IMR-90 (cell line): ENCODE measurements at places on chromosomes 11 and 22. TPM values are rescaled to one million over a fixed set of nuclear protein-coding genes. Genes with fewer than 3 reads are reported as not detected.

GRCh38 chr11:13899603-13900002 lies 62.9 kb upstream of the SPON1 start:
- no peaks in the 10 kb centered on the region for H3K36me3 ChIP-seq
- no peak overlapping the region for H3K27ac ChIP-seq
- no peak for DNase-seq

DNA sequence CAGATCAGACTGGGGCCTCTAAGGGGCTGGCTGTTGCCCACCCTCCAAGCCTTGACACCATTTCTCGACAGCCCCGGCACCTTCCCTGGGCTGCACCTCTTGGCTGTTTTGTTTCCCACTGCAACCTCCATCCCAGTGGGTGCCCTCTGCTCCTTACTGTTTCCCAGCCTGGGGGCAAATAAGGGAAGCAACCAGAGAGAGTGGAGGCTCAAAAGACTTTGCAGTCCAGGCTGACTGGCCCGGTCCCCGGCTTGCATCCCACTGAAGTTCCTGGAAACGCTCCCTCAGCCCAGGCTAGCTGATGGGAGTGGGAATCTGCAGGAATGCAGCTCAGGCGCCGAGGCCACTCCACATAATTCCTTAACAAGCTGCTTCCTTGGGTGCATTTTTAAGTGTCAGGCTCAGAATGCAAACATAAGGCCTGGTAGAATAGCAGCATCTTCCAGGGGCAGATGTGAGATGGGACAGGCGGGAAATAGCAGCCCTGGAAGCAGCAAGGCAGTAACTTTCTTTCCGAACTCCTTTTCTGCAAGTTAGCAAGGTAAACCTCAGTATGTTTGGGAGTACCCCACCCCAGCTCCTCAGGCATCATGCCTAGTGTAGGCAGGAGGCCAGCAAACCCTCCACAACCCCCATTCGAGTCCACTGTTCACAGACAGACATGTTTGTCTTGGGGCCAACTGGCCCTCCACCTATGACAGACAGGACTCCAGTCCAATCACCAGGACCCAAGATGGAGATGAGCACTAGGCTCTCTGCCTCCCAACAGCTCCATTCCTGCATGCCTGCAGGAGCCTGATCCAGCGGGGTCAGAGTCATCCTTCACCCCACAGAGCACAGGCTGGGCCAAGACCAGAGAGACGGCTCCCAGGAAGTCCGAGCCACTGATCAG lies 39.3 kb downstream of the RPL27A start:
- H3K4me3 ChIP-seq: no peak overlapping the region
- peak overlapping the region; percentile 99 for H3K27ac ChIP-seq
- DNase-seq: peak; percentile 56

GRCh38 chr22:33299245-33299956 lies 241.2 kb upstream of the SYN3 start:
- no peak for DNase-seq
- H3K27ac ChIP-seq: no peak overlapping the region
- H3K4me3 ChIP-seq: no peak overlapping the region
- H3K36me3 ChIP-seq: peaks cover 2% of the 10 kb centered on the region; the same call in 1 of the 2 replicates
- no peaks in the 10 kb centered on the region for H3K4me1 ChIP-seq

DNA sequence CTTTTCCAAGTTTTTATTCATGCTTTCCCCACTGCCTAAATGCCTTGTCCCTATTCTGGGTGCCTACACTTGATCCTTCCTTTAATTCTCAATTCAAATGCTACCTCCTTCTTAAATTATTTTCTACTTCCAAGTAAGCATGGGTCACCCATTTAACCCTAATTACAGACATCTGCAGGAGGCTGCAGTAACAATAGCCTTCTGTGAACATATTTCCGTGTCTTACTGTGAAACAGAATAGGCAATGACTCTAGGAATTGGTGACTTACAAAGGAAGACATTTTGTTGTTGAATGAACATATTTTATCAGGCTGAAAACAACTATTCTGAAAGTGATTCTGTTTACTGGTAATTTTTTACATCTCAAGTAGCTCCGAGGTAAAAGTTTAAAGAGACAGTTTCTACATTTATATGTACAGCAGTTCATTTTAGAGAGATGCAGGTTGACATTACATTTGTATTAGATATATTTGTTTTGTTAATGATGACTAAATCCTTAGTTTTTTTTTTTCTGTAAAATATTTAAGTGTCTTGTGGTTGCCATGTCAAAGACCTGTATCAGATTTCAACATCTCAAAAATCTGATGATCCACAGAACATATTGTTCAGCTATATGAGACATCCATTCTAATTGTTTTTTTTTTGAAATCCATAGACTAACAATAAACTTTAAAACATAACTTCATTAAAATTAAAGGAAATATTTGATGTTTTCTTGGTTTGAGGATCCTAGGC lies 316.8 kb downstream of the CASP12 start:
- no peak overlapping the region for H3K4me3 ChIP-seq
- H3K27me3 ChIP-seq: no peaks in the 10 kb centered on the region
- DNase-seq: peak; percentile 69

- no peak overlapping the region for H3K4me3 ChIP-seq
- peaks cover 14% of the 10 kb centered on the region for H3K27me3 ChIP-seq
- H3K4me1 ChIP-seq: no peaks in the 10 kb centered on the region
- no peak overlapping the region for H3K27ac ChIP-seq
- no peak for DNase-seq
- H3K36me3 ChIP-seq: no peaks in the 10 kb centered on the region
These were observed 56.1 kb downstream of the APIP start for GRCh38 chr11:34860034-34860433.

DNA sequence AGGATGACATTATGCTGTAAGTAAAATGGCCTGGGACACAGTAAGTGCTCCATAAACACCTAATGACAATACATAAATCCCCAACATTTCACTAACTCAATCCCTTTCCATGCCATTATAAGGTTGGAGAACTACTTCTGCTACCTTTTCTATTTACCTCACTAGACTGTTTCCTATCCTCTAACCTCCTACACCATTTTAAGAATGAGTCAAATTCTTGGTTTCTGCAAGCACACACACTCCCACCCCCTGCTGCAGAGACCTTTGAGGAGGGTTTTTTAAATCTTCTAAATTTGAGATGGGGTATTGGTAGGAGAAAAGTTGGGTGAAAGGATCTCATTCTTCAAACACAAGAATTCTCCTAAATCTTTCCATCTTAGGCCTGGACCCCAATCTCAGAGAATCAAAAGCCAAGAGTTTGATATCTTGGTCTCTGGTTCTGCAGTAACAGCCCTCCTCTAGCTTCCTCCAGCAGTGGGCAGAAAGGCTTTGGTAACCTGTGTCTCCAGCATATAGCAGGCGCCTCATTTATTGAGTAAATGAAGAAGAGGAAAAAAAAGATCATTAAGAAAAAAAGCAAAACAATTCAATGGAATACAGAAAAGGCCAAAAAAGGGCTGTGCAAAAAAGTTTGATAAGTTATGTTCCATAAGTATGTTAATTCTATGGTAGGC lies 42.3 kb downstream of the SYTL2 start:
- H3K27me3 ChIP-seq: no peaks in the 10 kb centered on the region
- no peak for DNase-seq
- H3K4me3 ChIP-seq: no peak overlapping the region
- no peak overlapping the region for H3K27ac ChIP-seq

- H3K27ac ChIP-seq: no peak overlapping the region
- no peak overlapping the region for H3K4me3 ChIP-seq
- no peaks in the 10 kb centered on the region for H3K36me3 ChIP-seq
These were observed 13.7 kb upstream of the NXPE2 start for GRCh38 chr11:114664641-114665040.

DNA sequence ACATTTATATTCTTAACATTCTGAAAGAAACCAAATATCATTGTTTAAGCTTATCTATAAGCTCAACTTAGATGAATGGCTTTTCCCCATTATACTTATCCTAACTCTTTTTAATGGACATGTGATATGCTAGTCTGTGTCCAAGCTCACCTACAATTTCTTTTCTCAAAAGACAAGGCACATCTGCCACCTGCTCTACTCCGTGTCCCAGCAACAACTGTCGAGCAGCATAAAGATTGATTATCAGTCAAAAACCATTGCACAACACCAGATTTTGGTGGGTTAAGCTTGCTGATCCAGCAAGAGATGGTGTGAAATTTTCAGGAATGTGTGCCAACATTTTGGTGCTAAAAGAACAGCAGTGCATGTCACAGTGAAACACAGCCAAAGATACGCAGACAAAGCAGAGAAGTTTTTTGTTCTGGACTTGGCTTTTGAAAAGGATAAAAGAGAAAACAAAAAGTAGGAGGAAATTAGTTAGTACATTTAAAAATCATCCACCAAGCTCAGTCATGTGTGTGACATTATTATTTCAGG lies 65.8 kb downstream of the DCDC1 start:
- DNase-seq: no peak
- H3K4me1 ChIP-seq: no peaks in the 10 kb centered on the region
- H3K4me3 ChIP-seq: no peak overlapping the region
- no peaks in the 10 kb centered on the region for H3K36me3 ChIP-seq
- no peaks in the 10 kb centered on the region for H3K27me3 ChIP-seq
- no peak overlapping the region for H3K27ac ChIP-seq

DNA sequence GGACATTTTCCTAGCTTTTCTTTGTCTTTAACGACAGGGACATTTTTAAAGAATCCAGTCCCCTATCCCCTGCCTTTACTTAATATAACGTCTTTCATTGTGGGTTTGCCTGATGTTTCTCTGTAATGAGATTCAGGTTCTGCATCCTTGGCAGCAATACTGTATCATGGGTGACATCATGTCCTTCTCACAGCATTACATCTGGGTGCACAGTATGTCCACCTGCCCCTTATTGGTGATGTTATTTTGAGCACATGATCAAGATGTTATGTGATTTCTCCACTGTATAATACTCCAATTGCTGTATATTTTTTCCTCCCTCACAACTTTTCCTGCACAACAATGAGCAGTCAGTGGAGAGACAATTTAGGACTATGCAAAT lies 9.7 kb upstream of the STK33 start:
- no peaks in the 10 kb centered on the region for H3K27me3 ChIP-seq
- DNase-seq: no peak
- H3K36me3 ChIP-seq: no peaks in the 10 kb centered on the region
- no peak overlapping the region for H3K27ac ChIP-seq
- H3K4me1 ChIP-seq: peaks cover 9% of the 10 kb centered on the region

GRCh38 chr11:120524536-120525085 lies 13.1 kb downstream of the GRIK4 start:
- no peak for DNase-seq
- no peaks in the 10 kb centered on the region for H3K36me3 ChIP-seq
- peaks cover 2% of the 10 kb centered on the region; the same call in 1 of the 2 replicates for H3K27me3 ChIP-seq
- H3K27ac ChIP-seq: no peak overlapping the region
- H3K4me3 ChIP-seq: no peak overlapping the region

DNA sequence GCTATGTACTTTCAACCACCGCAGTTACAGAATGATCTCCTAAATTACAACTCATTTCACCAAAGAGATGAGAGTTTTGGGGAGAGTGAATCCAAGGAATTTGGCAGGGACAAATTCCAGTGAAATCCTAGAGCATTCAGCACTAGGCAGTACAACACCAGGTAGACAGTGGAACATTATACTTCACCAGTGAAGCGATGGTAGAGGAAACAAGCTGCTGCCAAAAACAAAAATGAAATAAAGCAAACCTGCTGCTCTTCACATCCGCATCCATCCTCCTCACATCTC lies 16.9 kb downstream of the SMCO4 start:
- H3K4me1 ChIP-seq: peaks cover 3% of the 10 kb centered on the region; the same call in 1 of the 2 replicates
- no peaks in the 10 kb centered on the region for H3K27me3 ChIP-seq
- DNase-seq: no peak
- H3K36me3 ChIP-seq: no peaks in the 10 kb centered on the region

DNA sequence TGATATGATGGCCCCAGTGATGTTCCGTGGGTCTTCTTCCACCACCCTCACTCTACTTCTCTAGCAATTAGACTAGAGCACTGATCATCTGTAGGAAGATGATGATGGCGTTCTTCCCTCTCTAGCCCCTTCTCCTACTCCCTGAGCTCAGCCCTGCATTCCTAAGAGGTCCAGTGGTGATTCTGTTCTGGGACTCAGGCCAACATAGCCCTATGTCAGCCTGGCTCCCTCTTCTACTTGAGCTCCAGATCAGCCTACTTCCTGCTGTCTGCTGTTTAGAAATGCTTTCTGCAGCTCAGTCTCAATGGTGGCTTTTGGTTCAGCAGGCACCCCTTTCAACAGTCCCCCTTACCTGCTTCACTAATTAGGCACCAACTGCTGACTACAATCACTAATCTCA lies 86.1 kb upstream of the ZBED5 start:
- peaks cover 27% of the 10 kb centered on the region for H3K27me3 ChIP-seq
- H3K36me3 ChIP-seq: no peaks in the 10 kb centered on the region
- no peak overlapping the region for H3K27ac ChIP-seq
- no peak for DNase-seq
- H3K4me3 ChIP-seq: no peak overlapping the region
- H3K4me1 ChIP-seq: no peaks in the 10 kb centered on the region

DNA sequence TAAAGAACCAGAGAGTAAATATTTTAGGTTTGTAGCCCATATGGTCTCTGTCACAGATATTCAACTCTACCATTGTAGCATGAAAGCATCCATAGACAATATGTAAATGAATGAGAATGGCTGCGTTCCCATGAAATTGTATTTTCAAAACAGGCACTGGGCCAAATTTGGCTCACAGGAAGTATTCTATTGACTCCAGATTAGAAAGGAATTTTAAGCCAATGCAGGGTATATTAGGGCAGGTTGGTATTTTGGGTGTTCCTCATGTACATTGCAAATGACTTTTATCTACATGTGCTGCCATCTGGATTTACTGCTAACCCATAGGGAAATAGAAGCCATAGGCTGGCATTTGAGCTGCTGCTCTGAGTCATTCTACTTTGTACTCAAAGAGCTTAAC lies 35.1 kb upstream of the PDGFD start:
- no peak for DNase-seq
- no peaks in the 10 kb centered on the region for H3K36me3 ChIP-seq
- H3K4me3 ChIP-seq: no peak overlapping the region

GRCh38 chr11:119363081-119363850 lies 16.8 kb upstream of the MFRP start:
- H3K4me3 ChIP-seq: no peak overlapping the region
- H3K27me3 ChIP-seq: no peaks in the 10 kb centered on the region
- peaks cover 27% of the 10 kb centered on the region for H3K4me1 ChIP-seq
- no peaks in the 10 kb centered on the region for H3K36me3 ChIP-seq
- H3K27ac ChIP-seq: no peak overlapping the region
- no peak for DNase-seq

RPLP2 gene
- 1,851 and 1,897 TPM in 2 replicates for polyA plus RNA-seq

OR51B4 gene
- 0.11 TPM in 1 of 2 replicates, not detected in the other for polyA plus RNA-seq

STARD10 gene
- polyA plus RNA-seq: 32.9 and 37.4 TPM in 2 replicates

POTEH gene
- polyA plus RNA-seq: not detected in 2 replicates

OR9I1 gene
- polyA plus RNA-seq: not detected in 2 replicates

NOL12 gene
- polyA plus RNA-seq: 25.6 and 25.7 TPM in 2 replicates

CSNK2A3 gene
- polyA plus RNA-seq: 1.2 TPM in 2 replicates
